ENCODE measurements at places on chromosomes 7 and 10.
A peak's percentile ranks its signal among the peaks of the same experiment; 100 is the strongest.

DNA sequence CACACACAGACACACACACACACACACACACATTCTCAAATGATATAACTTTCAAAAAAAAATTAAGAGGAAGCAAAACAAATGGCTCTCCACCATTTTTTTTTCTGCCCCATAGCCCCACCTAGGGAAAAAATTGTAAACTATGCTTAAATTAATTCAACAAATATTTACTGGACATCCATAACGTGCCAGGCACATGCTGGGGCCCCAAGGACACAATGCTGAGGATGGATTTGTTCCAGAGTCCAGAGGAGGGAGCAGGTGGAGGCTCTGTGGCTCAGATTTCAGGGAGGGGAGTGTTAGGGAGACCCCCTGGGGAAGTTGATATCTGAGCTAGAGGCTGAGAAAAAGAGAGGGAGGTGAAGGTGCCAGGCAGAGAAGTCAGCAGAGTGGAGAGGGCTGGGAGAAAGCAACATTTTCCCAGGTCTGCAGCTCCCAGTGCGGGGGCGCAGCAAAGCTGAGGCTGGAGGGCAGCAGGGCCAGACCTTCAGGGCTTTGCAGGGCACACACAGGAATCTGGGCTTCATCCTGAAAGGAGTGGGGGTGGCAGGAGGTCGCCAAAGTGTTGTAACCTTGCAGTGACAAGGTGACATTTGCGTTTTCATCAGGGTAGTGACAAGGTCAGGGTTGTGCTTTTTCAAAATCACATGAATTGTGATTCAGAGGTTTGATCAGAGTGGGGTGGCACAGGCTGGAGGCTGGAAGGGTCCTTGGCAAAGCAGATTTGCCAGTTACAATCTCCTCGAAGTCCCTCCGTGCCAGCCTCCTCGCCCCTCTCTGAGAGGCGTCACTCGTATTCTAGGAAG lies 261.6 kb downstream of the WDR11 start:
- DNase-seq: no peak

DNA sequence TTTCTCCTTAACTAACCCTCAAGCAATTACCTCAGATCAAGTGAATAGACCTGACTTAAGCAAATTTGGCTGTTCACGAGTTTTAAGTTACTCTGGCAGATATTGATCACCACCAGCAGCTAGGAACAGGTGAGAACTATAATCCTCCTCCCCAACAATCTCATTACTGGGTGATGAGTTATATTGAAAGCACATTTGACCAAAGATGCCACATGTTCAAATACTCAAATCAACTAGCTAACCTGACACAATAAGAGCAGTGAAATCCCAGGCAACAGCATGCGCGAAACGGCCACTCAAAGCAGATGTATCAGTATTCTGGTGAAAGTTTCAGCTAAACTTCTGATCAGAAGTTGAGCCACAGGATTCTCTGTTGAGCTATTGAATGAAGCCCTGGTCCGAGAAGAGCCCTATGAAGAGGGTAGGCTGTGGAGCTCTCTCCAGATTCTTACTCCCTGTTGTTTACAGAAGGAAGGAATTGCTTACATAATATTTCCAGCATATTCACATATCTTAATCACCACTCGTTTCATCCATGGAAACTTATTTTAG lies 52.6 kb downstream of the CAV1 start:
- no peak for DNase-seq

GRCh38 chr10:29649561-29650551 lies 15.1 kb upstream of the SVIL start:
- DNase-seq: no peak

DNA sequence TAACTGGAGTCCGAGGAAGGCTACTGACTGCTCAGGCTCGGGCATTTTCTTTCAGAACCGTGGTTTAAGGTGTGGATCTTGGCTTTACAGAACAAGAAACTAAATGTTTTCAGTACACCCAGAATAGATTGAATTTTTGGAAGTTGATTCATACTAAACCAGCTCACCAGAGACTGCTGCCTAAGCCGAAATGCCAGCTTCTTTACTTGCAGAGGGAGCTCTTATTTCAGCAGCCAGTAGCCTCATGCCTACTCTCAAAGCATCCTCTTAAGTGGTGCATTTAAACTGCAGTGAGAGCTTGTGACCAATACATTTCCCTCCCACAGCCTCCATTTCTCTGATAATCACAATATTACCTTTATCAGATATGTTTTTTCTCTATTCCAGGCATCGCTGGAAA lies 615.1 kb downstream of the SUGCT start:
- DNase-seq: no peak

DNA sequence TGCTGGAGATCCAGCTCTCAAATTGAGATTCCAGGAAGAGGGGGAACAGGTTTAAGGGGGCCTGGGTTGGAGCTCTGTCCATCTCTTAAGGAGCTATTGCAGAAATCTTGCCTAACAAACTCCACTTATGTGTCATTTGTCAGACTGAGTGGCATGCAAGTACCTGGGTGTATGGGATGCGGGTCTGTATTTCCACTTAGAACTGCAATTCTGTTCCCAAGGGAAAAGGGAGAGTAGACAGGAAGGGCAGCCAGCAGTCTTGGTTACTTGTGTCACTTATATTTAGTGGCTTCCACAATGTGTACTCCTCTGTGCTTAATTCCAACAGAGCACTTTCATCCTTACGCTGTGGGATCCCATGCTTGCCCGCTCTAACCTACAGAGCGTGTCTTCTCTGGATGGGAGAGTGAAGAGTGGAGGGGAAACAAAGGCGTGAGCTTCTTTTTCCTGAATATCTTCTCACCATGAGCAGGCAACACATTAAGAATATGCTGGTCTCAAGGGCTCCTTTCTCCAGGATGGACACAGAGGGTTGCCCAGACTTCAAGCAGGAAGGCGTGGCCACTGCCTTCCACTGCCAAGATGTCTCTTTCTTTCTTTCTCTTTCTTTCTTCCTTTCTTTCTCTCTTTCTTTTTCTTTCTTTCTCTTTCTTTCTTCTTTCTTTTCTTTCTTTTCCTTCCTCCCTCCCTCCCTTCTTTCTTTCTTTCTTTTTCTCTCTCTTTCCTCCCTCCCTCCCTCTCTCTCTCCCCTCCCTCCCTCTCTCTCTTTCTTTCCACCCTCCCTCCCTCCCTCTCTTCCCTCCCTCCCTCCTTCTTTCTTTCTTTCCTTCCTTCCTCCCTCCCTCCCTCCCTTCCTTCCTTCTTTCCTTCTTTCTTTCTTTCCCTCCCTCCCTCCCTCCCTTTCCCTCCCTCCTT lies 153.8 kb upstream of the TNS3 start:
- no peak for DNase-seq

GRCh38 chr7:27172823-27173510 lies 1.2 kb downstream of the HOXA10 start:
- peak; percentile 93 for DNase-seq

DNA sequence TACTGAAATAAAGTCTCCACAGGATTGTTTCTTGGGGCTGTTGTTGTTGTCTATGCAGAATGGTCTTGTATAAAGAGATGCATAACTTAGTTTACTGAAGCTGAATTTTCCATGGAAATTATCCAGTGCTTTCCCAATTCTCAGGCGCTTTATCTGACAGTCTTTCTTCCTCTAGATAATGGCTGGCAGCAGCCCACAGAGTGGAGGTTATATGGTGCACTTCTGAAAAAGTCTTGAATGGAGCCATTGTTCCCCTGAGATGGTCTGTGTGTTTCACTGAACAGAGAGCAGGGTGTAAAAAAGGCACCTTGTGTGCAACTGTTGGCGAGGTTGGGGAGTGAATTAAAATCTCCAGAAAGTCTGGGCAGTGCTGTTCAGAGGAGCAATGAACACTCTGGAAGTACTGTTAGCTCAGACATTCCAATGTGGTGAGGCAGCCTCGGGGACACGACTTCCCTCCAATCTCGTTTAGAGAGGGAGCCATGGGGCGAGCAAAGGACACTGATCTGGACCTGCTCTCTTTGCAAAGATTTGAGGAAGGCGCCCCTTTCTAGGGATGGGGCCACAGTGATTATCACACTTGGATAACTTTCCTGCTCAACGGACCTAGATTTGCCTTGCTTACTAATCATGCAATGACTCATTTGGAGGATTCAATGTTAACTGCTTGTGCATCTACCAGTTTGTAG lies 2.0 kb upstream of the PLCE1 start:
- DNase-seq: no peak

GRCh38 chr7:25923741-25924460 lies 228.1 kb upstream of the NFE2L3 start:
- DNase-seq: no peak

- DNase-seq: no peak
These were observed 7.1 kb downstream of the CAMK2B start for GRCh38 chr7:44318332-44318731.

- DNase-seq: no peak
These were observed 50.9 kb downstream of the CALML3 start for GRCh38 chr10:5575482-5576153.

DNA sequence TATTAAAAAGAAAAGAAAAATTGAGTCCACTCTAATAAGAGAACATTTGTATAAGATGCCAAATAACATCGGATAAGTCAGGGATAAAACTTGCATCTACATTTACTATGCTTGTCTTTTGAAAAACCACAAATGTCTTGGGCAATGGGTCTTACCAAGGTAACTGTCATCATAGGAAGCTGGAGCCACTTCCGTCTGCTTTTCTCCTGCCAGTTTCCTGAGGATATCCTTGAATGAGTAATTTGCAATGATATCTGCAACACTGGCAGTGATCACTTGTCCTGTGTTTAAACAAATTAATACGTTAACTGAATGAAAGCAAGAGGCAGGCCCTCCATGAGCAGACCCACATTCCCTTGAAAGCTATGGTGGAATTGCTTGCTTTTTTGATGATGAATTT lies 47.3 kb downstream of the ITGA8 start:
- DNase-seq: no peak

- DNase-seq: no peak
These were observed 61.1 kb downstream of the WDFY4 start for GRCh38 chr10:48745662-48746245.

DNA sequence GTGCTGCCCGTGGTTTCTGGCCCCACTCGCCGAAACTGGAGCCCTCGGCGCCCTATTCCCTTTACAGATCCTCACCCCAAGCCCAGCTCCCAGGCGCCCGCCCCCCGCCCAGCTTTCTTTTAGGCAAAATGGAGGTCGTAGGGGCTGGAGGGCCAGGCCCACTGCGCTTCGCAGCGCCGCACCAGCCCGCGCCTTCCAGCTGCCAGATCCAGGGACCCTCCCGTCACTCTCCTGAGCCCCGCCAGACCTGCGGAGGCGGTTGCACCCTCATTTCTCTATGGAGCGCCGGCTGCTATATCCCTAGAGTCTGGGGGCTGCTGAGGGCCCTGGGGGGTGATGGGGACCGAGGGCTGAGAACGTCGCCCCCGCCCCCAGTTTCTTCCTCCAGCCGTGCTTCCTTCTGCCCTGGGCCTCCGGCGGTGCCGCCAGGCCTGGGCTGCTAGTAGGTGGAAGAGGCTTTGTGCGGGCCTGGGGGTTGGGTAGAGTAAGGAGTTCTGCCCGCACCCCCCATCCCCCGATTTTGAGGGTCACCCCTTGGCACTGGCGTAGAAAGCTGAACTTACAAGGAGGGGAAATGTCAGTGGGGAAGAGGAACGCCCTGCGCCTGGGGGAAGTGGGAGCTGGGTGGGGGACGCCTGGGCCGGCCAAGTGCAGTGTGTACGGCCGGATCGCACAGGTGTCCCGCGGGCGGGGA lies 1.0 kb downstream of the GNB2 start:
- DNase-seq: no peak

DNA sequence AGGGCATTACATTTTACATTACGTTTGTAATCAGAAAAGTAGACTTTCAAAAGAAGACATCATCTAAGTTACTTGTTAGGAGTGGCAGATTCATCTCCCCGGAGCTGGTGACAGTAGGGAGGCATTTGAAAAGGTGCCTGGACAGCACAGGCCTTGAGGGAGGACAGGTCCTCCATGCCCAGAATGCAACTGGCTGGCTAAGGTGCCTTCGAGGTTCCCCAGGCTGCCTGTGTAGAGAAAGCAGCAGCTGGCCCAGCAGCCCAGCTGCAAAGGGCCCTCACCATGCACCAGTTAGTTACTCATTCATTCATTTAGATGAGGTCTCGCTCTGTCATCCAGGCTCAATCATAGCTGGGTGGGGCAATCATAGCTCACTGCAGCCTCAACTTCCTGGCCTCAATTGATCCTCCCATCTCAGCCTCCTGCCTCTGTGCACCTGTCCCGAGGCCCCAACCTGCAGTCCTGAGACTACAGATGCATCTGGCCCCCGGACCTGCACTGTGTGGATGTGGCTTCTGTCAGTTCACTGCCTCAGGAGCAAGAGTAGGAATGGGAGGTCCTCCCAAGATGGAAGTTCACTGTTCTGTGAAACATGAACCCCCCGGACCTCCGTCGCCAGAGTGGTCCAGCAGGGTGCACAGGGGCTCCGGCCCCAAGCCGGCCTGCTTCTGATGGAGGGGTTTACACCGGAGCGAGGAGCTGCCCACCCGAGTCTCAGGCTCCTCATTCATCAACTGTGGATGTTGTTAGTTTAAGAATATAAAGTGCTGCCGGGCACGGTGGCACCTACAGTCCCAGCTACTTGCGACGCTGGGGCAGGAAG lies 36.6 kb downstream of the PRKAG2 start:
- no peak for DNase-seq

DNA sequence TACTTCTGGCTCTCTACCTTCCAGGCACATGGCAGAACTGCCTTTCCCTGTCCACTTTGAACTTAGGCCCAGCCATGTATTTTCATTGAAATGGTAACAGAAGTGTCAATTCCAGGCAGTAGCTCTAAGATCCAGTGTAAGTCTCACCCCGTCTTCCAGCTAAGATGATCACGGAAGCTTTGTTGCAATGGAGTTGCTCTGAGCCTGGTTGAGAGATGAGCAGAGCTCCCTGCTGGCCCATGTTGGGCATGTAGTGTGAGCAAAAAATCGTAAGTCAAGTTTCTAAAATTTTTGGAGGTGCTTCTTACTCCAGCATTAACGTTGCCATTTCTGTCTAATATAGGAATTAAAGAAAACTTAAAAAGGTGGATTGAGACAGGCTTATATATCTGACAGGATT lies 274.4 kb downstream of the IPMK start:
- no peak for DNase-seq

GRCh38 chr10:130430291-130430690 lies 294.1 kb downstream of the GLRX3 start:
- no peak for DNase-seq

DNA sequence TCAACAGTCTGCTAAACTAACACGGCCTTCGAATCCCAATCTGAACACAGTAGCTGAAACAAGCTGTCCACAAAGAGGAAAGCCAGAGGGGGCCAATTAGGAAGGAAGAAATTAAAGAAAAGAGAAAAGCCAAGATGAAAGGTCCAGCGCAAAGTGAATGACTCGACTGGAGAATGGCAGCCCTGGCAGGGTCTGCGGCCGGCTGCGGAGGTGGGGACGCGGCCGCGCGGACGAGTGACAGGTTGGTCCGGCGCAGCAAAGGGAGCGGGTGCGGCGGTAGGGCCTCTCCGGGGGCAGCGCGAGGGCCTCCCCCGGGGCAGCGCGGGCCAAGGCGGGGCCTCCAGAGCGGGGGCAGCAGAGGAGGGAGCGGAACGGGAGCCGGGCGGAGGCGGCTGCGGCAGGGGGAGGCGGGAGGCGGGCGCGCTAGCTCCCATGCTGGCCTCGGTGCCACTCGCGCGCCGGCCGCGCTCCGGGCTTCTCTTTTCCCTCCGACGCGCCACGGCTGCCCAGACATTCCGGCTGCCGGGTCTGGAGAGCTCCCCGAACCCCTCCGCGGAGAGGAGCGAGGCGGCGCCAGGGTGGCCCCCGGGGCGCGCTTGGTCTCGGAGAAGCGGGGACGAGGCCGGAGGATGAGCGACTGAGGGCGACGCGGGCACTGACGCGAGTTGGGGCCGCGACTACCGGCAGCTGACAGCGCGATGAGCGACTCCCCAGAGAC lies at the start of gene VWC2:
TSS of gene VWC2 (plus strand) at position 421 of the 718 bp plus-strand sequence. CDS start 1,798 bp downstream, outside the sequence.
- DNase-seq: no peak

GRCh38 chr10:113169853-113170460 lies 219.9 kb downstream of the TCF7L2 start:
- no peak for DNase-seq

All from ureter (tissue), 1 donor.